ENCODE measurements at places on chromosomes 4 and X. TPM values are rescaled to one million over a fixed set of nuclear protein-coding genes. Genes with fewer than 3 reads are reported as not detected.

Gene WDR17
- 4.9 TPM for total RNA-seq

- DNase-seq, result no peak
Observed at GRCh38 chr4:137467537-137467936, 64.8 kb downstream of the PCDH18 start.

Gene ARMCX5
- 8.8 TPM for total RNA-seq

GRCh38 chrX:67614423-67614822 lies 70.6 kb downstream of the AR start:
- no peak for DNase-seq

- no peak for DNase-seq
Observed at GRCh38 chrX:28609003-28609402, 21.8 kb downstream of the IL1RAPL1 start.

Gene TCEAL1
- 188 TPM for total RNA-seq

DNA sequence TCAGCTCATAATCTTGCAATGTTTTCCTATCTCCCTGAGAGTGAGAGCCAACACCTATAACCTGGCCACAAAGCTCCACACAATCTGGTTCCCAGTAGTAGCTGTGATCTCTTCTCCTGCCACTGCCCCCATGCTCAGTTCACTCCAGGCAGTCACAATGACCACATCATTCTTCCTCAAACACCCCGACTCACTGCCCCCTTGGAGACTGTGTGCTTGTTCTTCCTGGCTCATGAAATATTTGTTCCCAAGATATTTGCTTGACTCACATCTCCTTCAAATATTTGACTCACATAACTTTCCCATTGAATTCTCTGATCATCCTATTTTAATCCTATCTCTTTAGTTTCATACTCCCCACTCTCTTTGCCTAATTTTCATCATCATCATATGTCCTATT lies 173.7 kb downstream of the AREG start:
- no peak for DNase-seq

DNA sequence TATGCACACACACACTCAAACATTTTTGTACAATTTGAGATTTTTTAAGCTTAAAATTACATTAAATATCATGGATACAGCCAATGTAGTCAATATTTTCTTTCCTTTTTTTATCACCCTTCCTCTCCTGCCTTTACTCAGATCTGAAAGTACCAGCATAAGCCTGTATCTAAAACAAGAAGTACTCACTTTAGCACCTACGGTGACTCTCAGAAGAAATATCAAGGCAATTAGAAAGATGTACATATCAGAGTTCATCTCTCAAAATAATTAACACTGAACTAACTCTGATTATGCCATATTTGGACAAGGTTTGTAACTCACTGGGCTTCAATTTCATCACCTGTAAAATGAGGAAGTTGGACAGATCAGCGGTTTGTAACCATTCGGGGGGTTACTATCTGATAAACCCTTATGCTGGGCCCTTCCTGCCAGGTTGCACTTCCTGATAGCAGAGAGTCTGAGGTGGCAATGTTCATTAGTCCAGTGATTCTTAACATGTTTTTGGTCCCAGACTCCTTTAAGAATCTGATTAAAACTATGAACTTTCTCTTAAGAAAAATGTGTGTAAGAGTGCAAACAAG lies 5.7 kb upstream of the GPR174 start:
- DNase-seq, result no peak

Gene SOX3
- not detected for total RNA-seq

Gene CXorf49
- not detected for total RNA-seq

GRCh38 chr4:47486231-47486673 lies 1.2 kb downstream of the ATP10D start:
- DNase-seq, result no peak

Gene EVC
- total RNA-seq, result 4.9 TPM

DNA sequence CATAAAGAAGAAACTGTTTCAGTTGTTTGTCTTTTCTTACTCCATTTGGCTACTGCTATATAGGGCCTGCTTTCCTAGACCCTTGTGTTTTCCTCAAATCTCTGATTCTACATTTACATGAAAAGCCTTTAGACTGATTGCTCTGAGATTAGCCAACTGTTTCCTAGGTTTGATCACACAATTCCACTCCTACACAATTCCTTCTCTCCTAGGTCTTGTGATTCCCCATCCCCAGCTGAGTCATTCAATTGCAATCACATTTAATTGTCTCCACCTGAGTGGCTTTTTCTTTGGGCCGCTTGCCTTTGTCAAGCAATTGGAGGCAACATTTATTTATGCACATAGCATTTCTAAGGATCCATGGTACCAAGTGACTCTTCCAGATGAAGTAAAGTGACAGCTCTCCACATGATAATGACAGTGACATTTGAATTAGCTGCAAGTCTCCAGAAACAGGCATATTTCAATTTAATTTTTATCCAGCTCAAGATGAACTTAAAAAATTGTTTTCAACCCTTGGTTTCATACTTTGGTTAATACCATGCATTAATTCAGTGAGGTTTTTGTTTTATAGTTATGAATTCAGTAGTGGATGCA lies 35.8 kb downstream of the ATXN3L start:
- DNase-seq, result peak; percentile 36

Gene KIT
- total RNA-seq, result 6.4 TPM

Gene SLC26A1
- total RNA-seq, result 0.12 TPM

Gene ZRSR2
- 1.8 TPM for total RNA-seq

DNA sequence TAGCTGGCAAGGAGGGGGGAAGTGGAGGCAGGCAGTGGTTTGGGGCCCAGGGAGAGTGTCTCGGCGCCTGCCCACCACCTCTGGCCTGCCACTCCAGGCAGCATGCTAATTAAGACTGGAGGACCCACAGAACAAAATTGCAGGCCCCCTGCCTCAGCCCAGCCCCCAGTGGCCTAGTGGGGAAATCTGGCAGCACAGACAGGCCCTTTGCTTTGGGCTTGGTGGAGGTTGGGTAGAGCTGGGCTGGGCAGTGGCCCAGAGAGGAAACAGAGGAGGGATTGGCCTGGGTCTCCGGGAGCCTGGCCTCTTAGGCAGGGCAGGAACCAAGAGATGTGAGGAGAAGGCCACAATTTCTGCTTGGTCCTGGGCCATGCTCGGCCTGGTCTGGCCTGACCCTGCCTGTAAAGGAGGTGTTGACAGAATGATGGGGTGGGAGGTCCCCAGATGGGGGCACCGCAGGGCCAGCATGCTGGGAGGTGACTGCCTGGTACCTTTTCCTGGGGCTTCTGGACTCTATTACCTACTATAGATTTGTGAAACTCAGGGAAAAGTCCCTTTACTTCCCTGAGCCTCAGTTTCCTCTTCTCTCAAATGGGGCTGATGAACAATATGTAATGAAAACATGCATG lies 92.4 kb upstream of the PJA1 start:
- no peak for DNase-seq

GRCh38 chrX:7446815-7447214 lies 298.9 kb upstream of the PUDP start:
- DNase-seq, result no peak

DNA sequence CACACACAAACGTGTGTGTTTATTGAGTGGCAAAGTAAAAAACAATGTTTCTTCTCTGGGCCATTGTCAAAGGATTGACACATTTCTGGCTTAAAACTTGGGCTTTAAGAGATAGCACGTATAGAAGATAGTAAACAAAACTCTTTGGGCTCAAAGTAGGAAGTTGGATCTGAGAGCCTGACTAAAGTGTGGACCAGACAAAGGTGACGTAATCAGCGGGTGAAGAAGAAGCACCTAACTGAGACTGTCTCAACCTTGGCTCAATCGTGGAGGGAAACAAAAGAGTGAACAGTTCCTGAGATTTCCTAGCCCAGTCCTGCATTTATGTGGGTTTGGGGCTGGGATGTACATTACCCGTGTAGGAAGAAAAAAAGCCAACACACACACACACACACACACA lies 13.7 kb downstream of the PFKFB1 start:
- DNase-seq, result no peak

Gene PLCXD1
- total RNA-seq, result 2.8 TPM

- no peak for DNase-seq
Observed at GRCh38 chr4:20176881-20177280, 74.8 kb upstream of the SLIT2 start.

DNA sequence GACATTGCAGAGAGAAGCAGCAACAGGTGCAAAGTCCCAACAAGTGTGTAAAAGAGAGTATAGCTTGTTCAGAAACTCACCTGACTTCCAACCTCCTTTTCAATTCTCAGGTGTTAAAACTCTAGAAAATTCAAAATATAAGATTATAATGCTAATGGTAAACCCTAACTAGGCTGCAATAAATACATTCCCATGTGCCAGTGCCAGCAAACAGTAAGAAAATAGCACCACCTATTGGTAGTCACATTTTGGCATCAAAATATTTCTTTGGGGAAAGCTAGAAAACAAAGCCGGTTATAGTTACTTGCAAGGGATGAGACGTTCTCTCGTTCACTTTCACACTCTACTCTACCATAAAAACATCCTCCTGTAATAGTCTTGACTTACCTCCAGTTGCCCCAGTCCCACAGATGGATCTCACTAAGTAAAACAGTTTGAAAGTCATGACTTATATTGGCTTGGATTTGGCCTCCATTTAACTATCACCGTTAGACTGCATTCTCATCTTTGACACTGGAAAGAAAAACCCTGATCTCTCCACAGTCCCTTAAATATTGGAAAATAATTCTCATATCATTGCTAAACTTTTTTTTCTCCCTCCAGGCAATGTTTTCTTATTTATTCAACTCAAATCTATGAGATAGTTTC lies 9.6 kb downstream of the BMP3 start:
- DNase-seq, result no peak

- no peak for DNase-seq
Observed at GRCh38 chrX:71514367-71515037, 18.4 kb upstream of the OGT start.

Gene SNX12
- total RNA-seq, result 32.9 TPM

GRCh38 chrX:39613997-39614679 lies 483.6 kb downstream of the BCOR start:
- DNase-seq, result no peak

DNA sequence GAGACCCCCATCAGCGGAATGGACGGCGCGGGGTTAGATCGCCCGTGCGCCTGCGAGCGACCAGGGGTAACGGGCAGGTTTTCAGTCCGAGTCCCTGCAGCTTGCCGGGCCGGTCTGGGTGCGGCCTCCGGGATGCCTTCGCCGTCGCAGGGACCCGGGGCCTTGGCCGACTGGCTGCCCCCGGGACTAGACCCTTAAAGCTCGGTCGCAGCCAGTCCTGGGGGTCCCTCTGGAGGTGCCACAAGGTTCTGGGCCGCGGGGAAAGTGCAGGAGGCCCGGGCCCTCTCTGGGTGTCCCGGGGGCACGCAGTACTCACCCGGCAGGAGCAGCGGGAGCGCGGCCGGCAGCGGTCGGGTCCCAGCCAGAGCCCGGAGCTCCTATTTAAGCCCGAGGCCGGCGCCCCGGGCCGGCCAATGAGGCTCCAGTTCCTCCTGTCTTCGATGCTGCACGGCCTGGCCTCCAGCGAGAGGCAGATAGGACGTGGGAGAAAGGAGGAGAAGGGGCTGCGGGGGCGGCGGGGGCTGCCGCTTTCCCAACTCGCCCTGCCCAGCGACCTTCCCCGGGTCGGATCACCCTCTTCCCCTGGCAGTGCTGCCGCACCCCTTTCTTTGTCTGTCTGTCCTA lies at the start of gene SPON2:
Gene SPON2, minus strand, starts transcription at position 356 of the 624 bp plus-strand sequence.
- peak; percentile 72 for DNase-seq

Gene TSPAN7
- 85.8 TPM for total RNA-seq

DNA sequence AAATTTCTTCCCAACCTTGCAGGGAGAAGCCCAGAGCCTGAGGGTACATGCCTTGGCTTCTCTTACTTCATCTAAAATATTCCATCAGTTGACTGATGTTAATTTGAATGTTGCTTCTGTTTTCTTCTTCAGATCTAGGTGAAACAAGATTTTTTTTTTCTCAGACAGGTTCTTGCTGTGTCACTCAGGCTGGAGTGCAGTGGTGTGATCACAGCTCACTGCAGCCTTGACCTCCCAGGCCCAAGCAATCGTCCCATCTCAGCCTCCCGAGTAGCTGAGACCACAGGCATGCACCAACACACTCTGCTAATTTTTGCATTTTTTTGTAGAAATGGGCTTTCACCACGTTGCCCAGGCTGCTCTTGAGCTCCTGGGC lies 62.1 kb upstream of the KLF3 start:
- no peak for DNase-seq

- no peak for DNase-seq
Observed at GRCh38 chrX:734362-734761, 103.8 kb downstream of the SHOX start.

GRCh38 chrX:25383196-25383595 lies 367.4 kb upstream of the ARX start:
- no peak for DNase-seq

- DNase-seq, result no peak
Observed at GRCh38 chr4:158250321-158250720, 40.0 kb downstream of the TMEM144 start.

Gene NPNT
- 23.3 TPM for total RNA-seq

DNA sequence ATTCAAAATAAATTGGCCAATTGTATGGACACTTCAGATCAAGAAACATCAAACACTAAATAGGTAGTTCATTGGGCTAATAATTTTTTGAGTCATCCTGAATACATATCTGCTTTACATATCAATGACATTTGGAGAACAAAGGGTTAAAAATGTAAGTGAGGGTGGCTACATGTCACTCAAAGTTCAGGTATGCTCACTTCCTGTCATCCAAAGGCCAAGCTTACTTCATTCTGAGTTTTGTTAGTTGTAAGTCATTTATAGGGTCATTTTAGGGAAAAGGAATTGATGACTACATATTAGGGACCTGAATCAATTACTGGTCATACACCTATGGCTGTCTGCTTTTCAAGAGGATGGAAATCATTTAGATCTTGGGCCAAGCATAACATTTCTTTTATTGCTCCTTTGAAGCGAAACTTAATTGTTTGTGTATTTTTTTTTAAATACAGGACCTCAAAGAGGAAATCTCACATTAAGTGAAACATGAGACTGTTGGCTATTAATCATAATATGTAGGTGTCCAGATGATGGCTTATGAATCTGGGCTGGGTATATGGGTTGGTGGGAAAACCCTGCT lies 119.2 kb upstream of the LEF1 start:
- no peak for DNase-seq

- no peak for DNase-seq
Observed at GRCh38 chr4:185993328-185993973, 75.5 kb upstream of the TLR3 start.

Gene FRMPD3
- 1.5 TPM for total RNA-seq

GRCh38 chr4:139144911-139145551 lies 32.0 kb downstream of the ELF2 start:
- DNase-seq, result no peak

GRCh38 chr4:54731552-54731951 lies 73.8 kb downstream of the KIT start:
- DNase-seq, result no peak
